ENCODE measurements at places on chromosomes 12 and 14.

- DNase-seq: no peak
Measured at GRCh38 chr14:99604766-99605298, 825 bp upstream of the CCDC85C start.

- no peak for DNase-seq
Measured at GRCh38 chr14:24277071-24277470, 5.7 kb upstream of the RABGGTA start.

GRCh38 chr12:8991371-8992345, 2.3 kb downstream of the KLRG1 start:
- DNase-seq: no peak

DNA sequence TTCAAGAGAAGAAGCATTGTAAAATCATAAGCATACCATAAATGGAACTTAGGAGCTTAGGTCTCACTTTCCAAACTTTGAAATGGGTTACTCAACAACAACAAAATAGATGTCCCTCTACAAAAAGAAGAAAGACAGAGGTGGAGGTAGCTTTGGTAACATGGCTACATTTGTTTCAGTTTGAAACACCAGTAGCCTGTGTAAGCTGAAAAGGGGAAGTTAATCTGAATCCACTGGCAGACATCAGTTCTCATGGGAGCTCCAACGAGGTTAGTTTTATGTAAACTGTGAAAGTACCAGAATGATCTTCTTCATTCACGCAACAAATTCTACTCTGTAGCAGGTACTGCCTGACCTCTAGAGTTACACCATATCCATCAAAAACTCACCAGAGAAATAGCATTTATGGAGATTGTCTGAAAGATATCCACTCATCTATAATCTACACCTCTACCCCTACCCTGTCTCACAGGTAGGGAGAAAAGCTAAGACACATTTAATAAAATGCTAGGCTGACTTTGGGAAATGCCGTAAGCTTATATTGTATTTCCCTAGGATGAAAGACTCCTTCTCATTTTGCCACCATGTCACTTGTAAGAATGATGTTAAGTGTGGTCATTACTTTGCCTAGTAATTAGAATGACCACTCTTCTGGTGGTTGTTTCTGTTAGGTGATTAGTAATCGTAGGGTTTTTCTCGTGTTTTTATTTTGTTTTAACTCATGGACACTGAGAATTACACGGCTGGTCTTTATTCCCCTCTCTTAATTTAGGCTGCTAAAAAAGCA, 224.1 kb downstream of the ASCL1 start:
- DNase-seq: no peak

Data from naive thymus-derived CD8-positive, alpha-beta T cell (primary cell).